ENCODE measurements at places on chromosomes 2 and 18.

DNA sequence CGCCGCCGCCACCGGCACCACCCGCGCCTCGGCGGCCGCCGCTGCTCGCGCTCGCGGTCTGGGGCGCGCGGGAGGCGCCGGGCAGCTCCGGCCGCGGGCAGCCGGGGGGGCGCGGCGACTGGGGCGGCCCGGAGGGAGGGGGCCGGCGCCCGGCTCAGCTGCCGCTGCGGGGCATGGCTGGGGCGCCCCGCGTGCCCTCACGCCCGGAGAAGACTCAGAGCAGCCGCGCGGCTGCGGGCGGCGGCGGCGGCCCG lies 295 bp downstream of the GAREM1 start:
- DNase-seq = no peak

DNA sequence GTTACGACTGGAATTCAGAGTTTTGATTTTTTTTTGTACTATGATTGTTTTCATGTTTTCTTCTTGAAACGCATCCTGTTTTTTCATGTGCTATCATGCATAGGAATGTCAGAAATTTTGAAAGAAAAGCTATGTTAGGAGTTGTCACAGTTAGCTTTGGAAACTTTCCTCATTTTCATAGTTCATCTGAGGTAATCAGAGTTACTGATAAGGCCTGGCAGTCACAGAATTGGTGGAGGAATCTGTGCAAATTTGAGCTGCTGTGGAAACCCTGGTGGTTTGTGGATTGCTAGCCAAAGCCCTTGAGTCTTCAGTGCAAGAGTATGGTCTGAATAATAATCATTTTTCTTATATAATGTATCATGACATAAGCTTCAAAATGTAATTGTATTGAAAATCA lies 401.0 kb downstream of the CNTNAP5 start:
- no peak for DNase-seq

DNA sequence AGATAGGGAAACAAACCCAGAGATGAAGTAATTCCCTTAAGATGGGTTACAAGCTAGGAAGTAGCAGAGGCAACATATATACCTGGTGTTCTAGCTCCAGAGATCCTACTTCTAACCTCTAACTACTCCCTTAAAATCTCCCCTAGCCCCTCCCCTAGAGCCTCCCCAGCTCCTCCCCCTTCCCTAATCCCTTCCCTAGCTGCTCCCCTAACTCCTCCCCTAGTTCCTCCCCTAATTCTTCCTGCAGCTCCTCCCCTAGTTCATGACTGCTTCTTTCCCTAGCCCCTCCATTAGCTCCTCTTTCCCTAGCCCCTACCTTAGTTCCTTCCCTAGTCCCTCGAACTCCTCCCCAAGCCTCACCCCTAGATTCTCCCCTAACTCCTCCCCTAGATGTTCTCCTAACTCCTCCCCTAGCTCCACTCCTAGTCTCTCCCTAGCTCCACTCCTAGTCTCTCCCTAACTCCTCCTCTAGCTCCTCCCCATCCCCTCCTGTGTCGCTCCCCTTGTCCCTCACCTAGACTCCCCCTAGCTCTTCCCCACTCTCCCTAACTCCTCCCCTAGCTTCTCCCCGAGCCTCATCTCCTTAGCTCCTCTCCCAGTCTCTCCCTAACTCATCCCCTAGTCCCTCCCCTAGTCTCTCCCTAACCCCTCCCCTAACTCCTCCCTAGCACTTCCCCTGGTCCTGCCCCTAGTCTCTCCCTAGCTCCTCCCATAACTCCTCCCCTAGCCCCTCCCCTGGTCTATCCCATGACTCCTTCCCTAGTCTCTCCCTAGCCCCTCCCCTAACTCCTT lies 108.9 kb downstream of the CD226 start:
- DNase-seq = no peak

- no peak for DNase-seq
Observed at GRCh38 chr2:165011199-165011598, 55.9 kb upstream of the SLC38A11 start.

DNA sequence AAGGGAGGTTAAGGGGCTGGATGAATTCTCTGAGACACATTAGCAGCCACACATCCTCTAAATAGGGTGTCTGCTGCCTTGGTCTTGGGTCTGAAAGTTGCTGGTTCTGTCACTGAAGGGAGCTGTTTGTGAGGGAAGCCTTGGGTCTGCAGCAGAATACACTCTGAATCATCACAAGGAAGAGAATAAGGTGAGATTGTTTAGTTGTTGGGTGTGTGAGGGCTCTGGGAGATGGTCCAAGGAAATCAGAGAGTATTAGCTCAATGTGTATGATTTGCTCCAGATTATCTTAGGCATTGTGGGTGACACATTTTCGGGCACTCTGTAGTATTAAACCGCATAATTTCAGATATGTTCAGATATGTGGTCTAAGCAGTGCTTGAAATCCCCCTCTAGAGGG lies 548.5 kb downstream of the SLC4A3 start:
- DNase-seq = no peak

DNA sequence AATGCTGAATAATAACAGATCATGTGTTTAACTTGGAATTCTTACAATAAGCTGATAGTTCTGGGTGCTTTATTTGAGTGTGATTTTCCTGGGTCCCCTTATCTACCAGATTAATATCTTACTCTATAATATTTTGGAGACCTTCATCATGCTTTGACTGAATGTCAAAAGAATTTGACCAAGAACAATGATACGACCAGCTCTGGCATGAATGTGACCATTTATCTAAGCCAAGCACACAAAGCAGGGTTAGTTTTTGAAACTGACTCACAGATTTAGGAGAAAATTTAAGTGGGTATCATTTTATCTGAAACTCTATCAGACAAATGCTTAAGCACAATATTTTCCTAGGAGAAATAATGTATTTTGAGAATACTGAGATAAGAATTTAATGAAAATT lies 677.0 kb downstream of the NYAP2 start:
- no peak for DNase-seq

DNA sequence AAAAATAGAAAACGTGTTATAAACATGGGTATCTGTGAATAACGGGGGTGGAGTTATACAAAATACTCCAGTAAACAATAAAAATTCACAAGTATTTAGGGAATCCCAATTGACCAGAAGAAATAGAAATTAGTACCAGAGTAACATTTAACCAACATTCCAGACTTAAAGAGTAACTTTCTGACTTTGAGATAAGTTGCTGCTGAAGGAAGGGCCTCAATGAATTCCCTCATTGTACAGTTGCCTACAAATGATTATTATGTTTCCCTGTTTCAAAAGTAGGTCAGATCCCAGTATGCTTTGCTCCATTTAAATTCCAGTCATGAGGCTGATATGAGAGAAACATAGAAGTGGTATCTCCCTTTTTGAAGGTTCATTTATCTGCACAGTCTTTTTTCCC lies 88.3 kb upstream of the KCNH7 start:
- DNase-seq = no peak

DNA sequence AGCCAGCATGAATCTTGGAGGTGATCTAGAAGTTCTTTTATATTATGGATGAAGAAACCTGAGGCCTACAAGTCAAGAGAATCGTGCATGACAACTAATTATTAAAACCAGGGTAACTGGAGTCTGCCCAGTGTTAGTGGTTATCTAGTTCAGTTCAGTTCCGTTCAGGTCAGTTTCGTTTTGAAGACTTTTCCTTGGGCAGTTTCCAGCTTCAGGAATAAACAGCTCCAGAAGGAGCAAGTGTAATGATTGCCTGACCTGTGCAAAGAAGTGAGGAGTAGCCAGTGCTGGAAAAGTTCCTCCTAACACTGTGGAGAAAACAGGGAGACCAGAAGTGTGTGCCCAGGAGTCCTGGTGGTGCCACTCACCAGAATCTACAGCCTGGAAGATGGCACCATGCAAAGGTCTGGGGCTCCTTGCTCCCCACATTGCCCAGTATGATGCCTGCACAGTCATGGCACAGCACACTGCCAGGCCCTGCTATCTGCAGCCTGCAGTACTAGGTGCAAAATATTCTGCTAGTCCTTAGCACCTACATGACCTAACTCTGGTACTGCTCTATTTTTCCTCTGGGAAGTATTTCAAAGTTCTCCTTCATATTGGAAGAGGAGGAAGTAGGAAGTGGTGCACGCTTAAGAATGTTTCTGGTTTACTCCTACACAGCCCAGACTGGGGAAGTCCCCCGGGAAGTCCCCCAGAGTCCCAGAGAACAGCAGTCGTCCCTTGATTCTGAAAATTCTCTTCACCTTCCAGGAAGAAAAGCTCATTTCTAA lies 65.8 kb downstream of the SUMO1 start:
- DNase-seq = peak; percentile 10

DNA sequence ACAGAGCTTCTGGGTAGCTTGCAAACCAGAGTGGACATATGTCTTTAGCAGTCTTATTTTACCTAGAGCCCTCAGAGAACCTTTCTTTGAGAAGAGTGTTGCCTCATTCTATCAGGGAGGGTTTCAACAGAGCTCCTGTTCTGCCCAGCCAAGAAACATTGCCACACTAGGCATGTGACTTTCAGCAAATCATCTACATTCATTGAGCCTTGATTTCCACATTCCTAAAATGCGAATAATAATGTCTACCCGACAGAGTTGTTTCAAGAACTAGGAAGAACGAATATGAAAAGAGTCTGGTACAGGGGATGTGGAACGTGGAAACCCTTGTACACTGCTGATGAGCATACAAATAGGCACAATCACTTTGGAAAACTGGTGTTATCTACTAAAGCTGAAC lies 7.8 kb upstream of the PRKAG3 start:
- DNase-seq = no peak

DNA sequence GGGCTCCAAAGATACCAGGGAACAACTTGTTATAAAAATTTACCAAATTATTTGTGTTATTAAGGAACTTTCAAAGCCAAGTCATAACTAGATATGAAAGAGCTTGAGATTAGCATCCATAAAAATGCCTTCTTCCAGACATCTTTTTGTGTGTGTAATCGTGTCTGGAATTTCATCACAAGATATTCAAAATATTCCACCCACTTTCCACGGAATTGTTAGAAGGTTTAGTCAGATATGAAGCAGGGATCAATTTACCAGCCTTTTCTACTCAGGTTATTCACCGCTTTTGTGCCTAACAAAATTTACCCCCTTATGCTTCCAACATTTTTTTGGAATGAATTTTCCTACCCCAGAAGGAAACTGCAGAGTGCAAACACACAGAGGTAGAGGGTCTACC lies 130.2 kb upstream of the ACVR2A start:
- DNase-seq = no peak

- DNase-seq = no peak
Observed at GRCh38 chr2:63792530-63792929, 49.2 kb upstream of the UGP2 start.

Measured in stimulated activated CD4-positive, alpha-beta T cell treated with anti-CD3 and anti-CD28 coated beads, Interleukin-1b, Interleukin-23, amount 100 ng/mL, for 1 hour (primary cell).